ENCODE measurements at places on chromosomes 1 and 21. TPM values are rescaled to one million over a fixed set of nuclear protein-coding genes. Genes with fewer than 3 reads are reported as not detected.

PDZK1IP1 gene
- not detected for total RNA-seq

DMRTA2 gene
- under 0.01 TPM for total RNA-seq

KCNE2 gene
- total RNA-seq = not detected

ADORA3 gene
- total RNA-seq = not detected

CRYBG2 gene
- 0.33 TPM for total RNA-seq

BRDT gene
- total RNA-seq = not detected

GBP6 gene
- not detected for total RNA-seq

CD164L2 gene
- total RNA-seq = not detected
